ENCODE measurements at places on chromosomes 4 and X. TPM values are rescaled to one million over a fixed set of nuclear protein-coding genes. Genes with fewer than 3 reads are reported as not detected.

- DNase-seq = no peak
These were observed 72.3 kb downstream of the PRKG2 start for GRCh38 chr4:81142744-81143143.

DNA sequence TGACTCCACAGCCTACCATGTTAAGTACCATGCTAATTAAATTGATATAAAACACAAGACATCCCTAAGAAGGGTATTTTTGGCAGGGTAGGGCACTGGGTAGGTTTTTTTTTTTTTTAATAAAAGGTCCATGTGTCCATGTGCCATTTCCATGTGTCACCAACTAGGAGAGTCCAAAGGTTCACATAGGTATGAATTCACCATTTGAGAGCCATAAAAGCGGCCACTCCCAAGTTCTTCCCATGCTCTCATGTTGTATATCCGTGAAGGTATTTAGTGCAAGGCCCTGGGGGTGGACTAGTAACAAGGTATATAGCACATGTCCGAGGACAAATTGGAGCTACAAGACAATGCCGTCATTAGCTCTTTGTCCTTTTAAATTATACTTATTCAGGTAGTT, 107.3 kb downstream of the PDE5A start:
- DNase-seq = no peak

DNA sequence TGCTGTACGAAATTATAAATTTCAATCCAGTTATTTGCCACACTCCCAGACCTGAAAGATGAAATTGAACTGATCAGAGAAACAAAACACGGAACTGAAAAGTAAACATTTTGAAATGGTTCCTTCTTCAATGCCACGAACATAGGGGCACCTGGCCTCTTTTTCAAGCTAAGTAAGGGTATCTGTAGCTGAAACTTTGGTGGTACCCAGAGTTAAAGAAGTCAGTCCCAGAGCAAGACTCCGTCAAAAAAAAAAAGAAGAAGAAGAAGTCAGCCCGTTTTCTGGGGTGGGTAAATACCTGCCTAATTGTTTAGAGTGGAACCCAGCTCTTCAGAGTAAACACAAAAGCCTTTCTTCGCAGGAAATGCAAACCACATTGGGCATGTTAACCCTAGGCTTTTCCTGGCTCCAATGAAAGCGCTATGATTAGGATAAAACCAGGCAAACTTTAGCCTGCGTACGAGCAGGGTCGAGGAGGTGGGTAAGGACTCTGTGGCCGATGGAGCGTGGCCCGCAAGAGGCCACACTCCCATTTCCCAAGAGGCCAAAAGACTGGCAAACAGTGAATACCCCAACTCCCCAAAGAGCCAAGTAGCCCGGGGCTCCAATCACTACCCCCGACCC, 1.3 kb downstream of the ANTXR2 start:
- DNase-seq = no peak

DNA sequence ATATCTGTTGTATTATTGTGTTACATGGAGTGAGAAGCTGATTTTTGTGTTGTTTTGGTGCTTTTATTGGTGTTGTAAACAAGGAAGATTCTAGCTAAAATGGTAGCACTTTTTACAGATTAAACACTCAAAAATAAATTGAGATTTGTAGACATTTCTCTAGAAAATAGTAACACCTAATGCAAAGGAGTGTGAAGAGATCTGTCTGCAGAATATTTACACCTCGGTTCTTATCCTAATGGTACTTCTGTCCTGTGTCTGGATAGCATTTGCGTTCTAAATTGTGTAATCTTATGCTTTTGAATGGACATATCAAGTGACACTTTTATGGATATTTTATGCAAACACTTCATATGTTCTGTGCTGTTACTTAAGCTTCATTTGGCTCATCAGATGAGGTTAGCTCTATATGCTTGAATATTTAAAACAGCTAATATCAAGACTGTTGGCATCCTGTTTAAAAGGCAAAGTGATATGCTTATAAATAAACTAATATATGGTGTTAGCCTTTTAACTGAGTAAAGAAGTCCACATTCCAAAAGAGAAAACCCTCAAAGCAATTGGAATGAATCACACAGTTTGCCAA, 6.0 kb downstream of the PCDH7 start:
- no peak for DNase-seq

- no peak for DNase-seq
These were observed 125.8 kb downstream of the KIT start for GRCh38 chr4:54783402-54784110.

DNA sequence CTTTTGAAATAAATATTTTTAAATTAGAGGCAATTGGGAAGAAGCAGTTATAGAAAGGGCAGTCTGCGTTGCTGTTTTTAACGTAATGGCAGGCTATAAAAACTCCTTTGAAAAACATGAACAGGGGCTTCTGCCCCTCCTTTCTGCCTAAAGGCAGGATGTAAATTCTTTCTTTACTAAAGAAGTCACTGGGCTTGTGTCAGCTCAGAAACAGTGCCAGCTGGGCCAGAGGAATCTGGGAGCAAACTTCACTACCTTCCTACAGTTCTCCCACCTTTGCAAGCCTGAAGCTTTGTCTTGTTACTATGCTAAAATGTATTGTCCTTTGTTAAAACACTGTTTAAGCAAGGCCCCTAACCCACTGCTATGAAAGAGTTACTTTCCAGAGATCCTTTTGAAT, 1664.8 kb downstream of the RPA4 start:
- no peak for DNase-seq

The SGCB gene
- polyA plus RNA-seq = 49.2 TPM

DNA sequence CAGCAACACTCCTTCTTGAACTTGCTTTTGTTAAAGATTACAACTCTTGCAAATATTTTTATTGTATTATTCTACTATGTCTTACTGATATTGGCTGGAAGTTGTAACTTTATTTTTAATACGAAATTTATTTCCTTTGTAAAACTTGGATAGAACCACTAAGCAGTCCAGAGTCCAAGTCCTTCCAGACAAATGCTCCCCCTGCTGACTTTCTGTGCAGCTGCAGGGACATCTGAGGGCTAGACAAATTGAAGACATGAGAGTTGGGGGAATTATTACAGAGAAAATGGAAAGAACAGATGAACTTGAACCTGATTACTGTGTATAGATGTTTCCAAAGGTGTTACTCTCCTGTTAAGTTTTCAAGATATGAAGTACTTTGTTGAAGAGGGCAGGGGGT, 238.8 kb downstream of the GRIA3 start:
- no peak for DNase-seq

DNA sequence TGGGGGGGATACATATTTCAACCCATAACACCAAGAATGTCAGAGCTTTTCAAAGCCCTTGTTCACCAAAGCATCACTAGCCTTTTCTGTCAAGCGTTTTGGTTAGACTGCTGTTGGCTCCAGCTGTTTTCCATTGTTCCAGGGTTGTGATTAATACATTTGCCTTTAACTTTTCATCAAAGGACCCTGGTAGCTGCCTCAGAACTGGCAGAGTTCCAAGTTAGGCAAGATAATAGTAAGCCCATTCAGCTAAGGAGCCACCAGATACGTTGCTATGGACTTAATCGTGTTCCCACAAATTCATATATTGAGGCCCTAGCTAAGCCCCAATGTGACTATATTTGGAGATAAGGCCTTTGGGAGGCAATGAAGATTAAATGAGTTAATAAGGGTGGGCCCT, 37.1 kb downstream of the ENOPH1 start:
- no peak for DNase-seq

DNA sequence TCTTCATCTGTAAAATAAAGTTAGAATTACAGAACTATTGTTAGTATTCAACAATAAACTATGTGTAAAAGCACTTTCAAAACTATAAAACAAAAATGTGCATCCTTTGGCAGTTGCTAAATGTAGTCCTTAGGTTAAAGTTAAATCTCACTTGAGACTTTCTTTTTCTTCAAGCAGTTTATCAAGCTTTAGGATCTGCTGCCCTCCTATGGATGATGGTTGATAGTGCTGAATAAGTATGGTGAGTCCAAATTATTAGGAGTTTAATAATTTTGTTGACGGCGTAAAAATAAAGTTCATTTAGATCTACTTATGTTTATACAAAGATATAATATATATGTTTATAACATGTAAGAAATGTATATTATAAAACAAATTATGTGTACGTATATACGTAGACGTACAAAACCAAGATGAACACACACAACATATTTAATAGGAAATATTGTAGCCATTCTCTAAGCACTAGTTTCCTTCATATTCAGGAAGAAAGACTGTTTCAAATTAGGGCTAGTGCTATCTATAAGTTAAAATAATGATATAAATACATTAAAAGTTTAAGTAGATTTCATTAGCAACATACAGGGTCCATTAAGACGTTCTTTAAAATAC, 22.3 kb downstream of the UGT2A2 start:
- peak; percentile 41 for DNase-seq

DNA sequence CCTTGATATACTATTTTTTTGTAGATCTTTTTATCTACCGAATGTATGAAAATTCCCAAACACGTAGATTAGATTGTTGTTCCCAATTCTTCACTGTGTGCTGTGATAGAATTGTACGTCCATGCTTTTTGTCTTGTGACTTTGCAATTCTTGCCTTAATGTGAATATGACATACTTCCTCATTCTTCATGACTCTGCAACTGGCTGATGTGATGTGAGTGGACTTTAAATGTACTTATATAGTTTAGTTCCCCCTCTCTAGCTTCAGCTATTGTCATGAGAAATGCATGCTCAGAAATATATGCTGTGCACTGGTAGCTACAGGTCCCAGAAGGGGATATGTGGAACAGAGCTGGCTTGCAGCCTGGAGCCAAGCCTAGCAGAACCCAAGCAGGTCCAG, 89.4 kb downstream of the FTHL17 start:
- no peak for DNase-seq

- DNase-seq = no peak
These were observed 8.7 kb upstream of the MUC7 start for GRCh38 chr4:70463335-70463734.

- DNase-seq = no peak
These were observed 73.3 kb downstream of the TMEM131L start for GRCh38 chr4:153539422-153539821.

The HMX1 gene
- not detected for polyA plus RNA-seq

GRCh38 chr4:20299515-20299914, 47.8 kb downstream of the SLIT2 start:
- no peak for DNase-seq

DNA sequence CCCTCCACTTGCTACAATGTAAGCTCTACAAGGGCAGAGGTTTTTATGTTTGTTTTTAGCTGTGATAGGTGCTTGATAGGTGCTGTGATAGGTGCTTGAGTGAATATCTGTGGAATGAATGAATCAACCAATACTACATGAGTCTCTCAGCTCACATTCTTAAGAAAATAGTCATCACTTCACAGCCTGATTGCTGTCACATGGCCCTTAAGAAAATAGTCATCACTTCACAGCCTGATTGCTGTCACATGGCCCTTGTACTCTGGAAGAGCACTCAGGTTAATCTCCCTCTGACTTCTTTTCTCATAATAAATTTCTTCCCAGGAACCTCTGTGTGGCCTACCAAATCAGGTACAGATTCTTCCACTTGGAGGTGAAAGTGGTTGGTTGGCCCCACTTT, 335.2 kb downstream of the TENM3 start:
- no peak for DNase-seq

DNA sequence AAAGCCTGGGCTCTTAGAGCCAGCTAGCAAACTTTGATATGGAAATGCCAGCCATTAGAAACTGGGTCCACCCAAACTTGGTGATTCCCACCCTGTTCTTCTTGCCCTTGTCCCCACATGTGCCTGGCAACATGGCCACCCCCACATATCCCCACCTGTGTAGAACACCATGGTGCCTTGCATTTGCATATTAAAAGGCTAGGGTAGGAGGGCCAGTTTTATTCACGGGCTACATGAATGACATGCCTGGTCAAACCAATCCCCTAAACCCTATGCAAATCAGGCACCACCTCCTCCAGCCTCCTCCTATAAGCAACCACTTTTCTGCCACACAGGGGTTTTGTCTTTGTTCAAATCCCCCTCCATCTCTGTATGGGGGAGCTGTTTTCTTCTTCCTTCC, 104.9 kb downstream of the CLNK start:
- no peak for DNase-seq

- DNase-seq = no peak
These were observed 5.3 kb upstream of the OPHN1 start for GRCh38 chrX:68438575-68438974.
